Hypothalamus (tissue), 51 donors: ENCODE measurements at places on chromosomes 4 and X.

- no peak for DNase-seq
Measured at GRCh38 chr4:173398779-173399415, at the start of gene SCRG1. Gene SCRG1, minus strand, starts transcription at chr4:173399116. Its CDS starts 7,702 bp downstream, at chr4:173391414.

- DNase-seq, result peak; percentile 20
Measured at GRCh38 chrX:1246816-1247215, 21.8 kb upstream of the CSF2RA start.

DNA sequence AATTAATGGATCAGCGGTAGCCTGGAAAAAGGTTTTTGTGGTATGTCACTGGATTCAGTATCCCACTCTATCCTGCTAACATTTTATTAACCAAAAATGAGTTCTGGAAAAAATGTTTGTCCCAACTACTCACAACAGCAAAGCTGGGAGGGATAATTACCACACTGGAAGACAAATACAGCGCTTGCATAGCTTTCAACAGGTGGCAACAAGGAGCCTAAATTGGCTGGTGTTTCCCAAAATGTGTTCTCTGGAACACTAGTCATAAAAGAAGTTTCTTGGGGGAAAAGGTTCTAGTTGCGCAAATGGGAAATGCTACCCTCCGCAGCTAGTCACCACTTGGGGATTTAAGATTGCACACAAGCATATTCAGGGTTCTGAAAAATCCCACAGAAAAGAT is 54.6 kb downstream of the BEND2 start:
- no peak for DNase-seq

DNA sequence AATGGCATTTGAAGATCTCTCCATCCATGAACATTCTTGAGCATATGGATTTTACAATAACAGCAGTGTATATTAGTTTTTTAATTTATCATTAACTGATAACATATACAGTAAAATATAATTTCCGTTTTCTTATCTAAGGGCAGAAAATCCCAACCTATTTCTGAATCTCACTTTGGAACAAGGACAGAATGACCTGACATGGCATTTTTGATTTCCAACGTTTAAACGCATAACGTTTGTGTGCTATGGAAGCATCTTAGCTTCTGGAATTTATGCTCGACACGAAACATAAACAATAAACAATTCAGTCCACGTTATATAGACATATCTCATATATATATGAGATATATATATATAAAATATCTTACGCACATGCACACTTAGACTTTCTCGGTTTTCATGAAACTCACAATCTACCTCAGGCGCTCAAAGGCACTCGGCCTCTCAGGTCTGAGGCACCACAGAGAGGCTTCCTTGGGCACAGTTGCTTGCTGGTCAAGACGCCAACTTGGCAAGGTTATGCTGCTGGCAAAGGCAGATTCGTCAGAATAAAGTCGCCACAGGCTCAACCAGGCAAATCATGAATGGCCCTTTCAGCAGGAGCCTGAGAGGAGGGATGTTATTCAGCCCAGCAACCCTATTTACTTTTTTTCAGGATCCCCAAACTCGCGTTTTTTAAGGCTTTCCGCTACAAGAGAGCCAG is 1.0 kb upstream of the UGT8 start:
- DNase-seq, result peak; percentile 56

DNA sequence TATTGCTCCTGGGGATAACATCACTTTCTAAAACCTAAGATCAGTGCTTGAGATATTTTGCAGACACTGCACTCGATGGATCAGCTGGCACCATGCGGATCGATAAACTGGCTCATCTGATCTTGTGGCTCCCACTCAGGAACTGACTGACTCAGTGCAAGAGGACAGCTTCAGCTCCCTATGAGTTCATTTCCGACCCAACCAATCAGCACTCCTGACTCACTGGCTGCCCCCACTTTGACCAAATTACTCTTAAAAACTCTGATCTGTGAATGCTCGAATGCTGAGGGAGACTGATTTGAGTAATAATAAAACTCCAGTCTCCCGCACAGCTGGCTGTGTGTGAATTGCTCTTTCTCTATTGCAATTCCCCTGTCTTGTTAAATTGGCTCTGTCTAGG is 110.1 kb downstream of the ANAPC4 start:
- no peak for DNase-seq

- no peak for DNase-seq
Measured at GRCh38 chrX:152988536-152989291, 5.2 kb downstream of the PNMA5 start.

- no peak for DNase-seq
Measured at GRCh38 chrX:112043997-112044396, 38.6 kb downstream of the TRPC5 start.

- peak; percentile 72 for DNase-seq
Measured at GRCh38 chr4:158769175-158769921, 522 bp downstream of the FNIP2 start.

GRCh38 chr4:3255611-3256186 is 6.7 kb downstream of the MSANTD1 start:
- DNase-seq, result no peak

- no peak for DNase-seq
Measured at GRCh38 chrX:13433298-13433605, 113.4 kb upstream of the ATXN3L start.

- DNase-seq, result no peak
Measured at GRCh38 chrX:134688839-134689238, 30.6 kb upstream of the PLAC1 start.

- no peak for DNase-seq
Measured at GRCh38 chr4:67565284-67565683, 6.8 kb downstream of the STAP1 start.

GRCh38 chr4:186149872-186150271 is 41.5 kb upstream of the CYP4V2 start:
- DNase-seq, result no peak

DNA sequence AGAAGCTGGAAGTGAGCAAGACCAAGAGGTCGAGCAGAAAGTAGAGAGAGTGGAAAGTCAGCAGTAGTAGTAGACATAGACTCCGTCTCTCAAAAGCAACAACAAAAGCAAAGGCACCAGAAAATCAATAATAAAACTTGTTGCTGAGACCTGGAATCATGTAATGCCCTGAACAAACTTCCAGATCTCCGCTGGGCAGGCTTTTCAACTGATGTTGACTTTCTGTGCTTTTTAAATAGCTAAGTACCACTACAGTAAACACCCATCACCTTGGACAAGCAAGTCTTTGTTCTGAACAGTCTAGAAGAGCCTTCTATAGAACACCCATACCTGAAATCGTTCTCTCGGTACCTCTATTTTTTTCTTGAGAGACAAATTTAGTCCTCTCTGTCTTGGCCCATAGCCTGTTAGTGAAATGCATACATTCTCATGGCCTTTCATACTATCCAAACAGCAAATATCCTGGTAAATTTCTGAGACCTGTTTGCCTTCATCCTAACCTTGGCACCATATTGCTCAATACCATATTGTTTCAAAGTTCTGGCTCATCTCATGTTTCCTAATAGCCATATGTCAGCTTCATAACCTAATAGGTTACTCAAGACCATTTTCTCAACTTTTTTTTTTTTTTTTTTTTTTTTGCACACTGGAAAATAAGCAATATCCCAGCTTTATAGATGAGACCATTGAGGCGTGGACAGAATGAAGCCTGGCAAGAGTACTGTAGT is 200.6 kb upstream of the RBPJ start:
- DNase-seq, result no peak

DNA sequence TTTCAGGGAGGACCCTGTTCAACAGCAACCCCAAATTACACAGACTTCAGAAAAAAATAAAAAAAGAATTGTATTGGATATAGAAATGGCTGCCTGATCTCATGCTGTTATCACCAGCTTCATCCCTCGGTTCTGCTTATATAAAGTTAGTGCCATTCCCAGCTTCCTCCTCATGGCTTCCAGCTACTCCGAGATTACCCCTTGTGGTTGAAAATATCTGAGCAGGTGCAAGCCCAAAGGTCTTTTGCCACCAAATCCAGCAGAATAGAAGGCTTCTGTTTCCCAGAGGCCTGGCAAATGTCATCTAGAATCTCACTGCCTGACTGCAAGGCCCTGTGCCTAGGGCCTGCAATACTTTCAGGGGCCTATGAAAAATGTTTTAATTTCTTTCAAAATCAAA is 13.8 kb upstream of the HPGDS start:
- DNase-seq, result no peak

DNA sequence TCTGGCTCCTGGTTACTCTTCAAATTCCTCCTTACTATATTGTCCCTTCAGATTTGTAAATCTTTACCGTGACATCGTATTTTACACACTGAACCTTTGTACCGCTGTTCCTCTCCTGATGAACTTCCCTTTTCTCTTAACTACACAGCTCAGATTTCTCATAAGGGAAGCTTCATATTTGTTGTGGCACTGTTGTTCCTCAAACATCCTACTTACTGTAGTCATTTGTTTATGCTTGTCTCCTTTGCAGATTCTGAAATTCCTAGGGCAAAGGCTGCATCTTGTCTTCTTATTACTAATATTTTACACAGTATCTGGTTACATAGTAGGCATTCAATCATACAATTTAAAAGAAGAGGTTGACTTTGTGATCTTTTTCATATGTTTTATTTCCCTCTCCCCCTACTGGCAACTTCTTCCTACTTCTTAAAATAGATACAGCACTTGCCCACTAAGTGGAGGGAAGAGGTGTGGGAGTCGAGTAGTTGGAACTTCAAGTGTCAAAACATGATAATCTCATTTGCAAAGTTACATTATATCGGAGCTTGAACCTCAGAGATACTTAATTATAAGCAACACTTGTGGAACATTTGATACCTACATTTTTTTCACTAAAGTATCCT is 50.0 kb downstream of the TET2 start:
- no peak for DNase-seq

DNA sequence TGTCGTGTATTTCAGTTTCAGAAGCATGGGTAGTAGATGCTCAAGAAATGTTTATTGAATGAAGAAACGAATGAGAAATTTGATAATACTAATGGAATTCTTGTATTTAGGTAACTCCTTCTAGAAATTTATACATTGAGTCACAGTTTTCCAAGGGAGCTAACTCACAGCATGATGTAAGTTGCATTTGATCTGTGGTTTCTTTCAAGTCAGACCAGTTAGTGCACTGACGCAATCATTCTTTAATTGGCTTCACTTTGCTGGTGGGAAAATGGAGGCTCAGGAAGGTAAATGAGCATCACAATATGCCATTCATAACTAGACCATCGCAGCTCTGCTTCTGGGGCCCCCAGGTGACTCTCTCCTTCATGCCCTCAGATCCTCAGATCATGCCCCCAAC is 17.3 kb upstream of the CWH43 start:
- no peak for DNase-seq

DNA sequence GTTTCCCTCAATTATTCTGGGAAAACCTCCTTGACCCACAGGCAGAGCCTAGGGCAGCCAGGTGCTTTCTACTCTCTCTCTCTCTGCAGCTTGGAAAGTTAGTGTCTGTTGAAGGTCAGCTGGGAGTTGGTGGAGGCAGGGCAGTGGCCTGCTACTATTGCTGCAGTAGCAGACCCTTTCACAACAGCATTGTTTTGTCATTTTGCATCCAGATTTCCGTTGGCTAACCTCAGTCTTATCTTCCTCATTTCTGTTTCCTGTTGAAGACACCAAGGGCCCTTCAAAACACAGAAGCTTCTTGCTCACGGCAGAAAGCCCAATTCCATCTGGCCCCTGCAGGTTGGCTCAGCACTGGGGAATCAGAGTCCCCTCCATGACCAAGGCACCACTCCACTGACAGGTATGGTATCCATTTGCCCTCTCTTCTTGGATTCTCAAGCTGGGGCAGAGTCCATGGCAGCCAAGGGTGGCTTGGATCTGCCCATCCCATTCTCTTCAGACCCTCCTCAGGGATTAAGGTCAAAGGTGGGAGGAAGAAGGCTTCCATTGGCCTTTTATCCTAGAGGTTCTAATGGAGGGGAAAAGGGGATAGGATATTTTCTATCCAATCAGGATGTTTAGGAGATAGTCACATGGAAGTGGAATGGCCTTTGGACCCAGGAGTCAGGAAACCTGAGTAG is 24.6 kb downstream of the VSIG4 start:
- DNase-seq, result no peak

GRCh38 chr4:140982613-140983340 is 150.5 kb downstream of the RNF150 start:
- DNase-seq, result no peak
